ENCODE measurements at places on chromosomes 5 and 9.

DNA sequence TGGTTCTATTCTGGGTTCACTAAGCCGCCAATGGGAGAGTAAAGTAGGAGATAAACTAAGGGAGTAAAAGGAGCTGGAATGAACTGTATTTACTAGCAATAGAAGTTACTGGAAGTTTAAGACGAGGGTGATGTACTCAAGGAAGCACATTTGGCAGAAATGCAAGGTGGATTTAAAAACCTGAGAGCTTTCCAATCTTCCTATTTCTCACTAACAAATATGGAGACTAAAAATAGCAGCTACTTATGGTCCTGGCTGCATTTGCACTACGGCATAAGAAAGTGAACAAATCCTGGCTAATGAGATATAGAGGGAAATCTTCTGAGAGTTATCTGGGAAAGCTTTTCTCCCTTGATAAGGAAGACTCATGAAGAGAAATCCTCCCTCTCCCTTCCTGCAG is 153.4 kb downstream of the TMEM161B start:
- no peak for DNase-seq

- DNase-seq = no peak
These were observed 117.4 kb upstream of the GDNF start for GRCh38 chr5:37957218-37957617.

GRCh38 chr9:134177624-134178393 is 13.4 kb upstream of the RNU6ATAC start:
- no peak for DNase-seq

GRCh38 chr9:137070906-137071275 is 534 bp upstream of the SAPCD2 start:
- no peak for DNase-seq

GRCh38 chr5:135342551-135342875 is 56.5 kb downstream of the MACROH2A1 start:
- DNase-seq = no peak

DNA sequence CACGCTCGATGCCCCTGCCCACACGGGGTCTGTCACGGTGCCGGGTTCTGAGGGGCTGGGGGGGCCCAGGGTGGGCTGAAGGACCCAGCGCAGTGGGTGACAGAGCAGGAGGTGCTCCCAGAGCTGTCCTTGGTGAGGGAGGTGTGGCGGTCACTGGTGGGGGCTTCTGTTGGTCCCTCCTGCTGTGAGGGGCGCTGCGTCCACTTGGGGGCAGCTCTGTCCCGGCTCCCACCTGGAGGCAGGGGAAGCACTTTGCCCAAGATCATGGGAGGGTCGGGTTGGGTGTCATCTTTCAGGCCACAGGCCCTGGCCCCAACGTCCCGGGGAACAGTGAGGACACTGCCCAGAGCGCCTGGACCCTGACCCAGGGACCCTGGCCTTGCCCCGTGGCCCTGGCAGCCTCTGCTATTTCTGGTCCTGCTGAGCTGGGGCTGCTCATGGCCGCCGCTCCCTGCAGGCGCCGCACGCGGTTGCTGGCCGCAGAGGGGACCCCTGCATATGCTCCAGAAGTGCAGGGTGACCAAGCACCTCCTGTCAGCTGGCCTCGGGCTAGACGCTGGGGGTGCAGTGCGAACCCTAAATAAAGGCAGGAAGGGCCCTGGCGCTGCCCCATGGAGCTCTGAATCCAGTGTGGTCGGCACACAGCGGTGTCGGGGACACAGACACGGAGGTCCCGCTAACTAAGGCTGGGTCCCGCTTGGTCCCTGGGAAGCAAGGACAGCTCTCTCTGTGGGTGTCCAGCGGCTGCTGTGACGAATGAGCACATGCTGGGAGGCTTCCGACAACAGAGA is 11.6 kb upstream of the RNU6ATAC start:
- DNase-seq = no peak

DNA sequence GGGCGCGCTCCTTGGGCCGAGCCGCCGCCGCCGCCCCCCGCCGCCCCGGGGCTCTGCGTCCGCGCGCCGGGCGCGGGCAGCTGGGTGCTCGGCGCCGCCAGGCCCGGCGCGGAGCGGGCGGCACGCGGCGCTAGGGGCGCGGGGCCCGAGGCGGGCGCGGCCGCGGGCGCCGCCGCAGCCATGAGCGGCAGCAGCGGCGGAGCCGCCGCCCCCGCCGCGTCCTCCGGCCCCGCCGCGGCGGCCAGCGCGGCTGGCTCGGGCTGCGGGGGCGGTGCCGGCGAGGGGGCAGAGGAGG is 351 bp downstream of the TRIO start:
- no peak for DNase-seq

DNA sequence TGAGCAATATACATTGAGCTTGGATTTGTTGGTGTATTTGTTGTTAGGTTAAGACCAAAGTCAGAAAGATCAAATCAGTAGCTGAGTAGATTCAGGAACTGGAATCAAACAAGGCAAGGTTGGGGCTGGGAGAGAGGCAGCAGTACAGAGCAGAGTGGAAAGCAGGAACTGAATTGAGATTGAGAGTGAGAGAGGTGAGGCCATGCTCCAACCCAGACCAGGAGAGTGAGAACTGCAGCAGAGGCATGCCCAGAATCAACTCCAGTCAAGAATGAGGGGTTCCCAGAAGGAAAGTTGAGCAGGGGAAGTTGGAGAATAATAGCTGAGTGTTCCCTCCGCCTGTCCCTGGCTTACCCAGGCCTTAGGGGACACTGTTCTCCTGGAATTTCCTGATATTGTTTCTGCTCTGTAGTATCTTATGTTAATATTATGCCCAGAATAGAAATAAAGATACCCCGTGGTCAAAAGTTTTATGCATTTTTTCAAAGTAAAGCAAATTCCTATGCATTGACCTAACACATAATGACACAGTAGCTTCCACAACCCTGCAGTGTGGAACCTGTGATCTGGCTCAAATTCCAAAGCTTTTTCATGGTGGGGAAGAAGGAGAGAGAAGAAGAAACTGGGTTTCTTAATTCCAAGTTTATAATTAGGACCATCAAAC is 82.7 kb downstream of the SV2C start:
- no peak for DNase-seq

GRCh38 chr5:111528056-111528455 is 15.7 kb upstream of the STARD4 start:
- DNase-seq = no peak

GRCh38 chr5:32325062-32325461 is 12.3 kb upstream of the MTMR12 start:
- DNase-seq = no peak

DNA sequence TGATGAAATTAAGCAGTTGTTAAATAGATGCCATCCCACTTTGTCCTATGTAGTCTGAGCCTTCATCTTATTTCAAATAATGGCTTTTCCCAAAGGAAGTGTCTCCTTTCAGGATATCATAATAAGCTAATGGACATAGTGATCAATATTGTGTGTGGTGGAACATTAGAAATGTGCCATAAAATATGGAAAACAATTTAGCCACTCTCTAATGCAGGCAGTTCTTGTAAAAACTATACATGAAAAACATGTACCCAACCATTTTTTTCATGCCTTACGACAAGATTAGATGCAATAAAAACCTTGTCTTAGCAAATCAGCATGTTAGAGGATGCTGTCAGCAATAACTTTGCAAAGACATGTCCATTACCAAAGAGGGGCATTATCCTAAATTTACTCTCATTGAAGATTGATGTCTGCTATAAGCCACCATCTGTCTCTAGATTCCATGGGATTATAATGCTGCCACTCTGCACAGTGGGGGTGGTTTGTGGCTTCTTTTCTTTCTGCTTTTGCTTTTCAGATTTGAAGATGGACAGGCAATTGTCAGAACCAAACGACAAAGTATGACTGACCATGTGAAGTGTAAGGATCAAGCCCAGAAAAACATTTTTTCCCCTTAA is 724.0 kb upstream of the ZNF608 start:
- no peak for DNase-seq

GRCh38 chr5:142364251-142365145 is 39.7 kb upstream of the SPRY4 start:
- DNase-seq = no peak

GRCh38 chr5:55231029-55231918 is 2.1 kb downstream of the CCNO start:
- no peak for DNase-seq

All from effector CD8-positive, alpha-beta T cell (primary cell).